NCI-H1930 (cell line): ENCODE measurements at places on chromosomes 2 and 18.

- no peak for DNase-seq
Observed at GRCh38 chr2:95345081-95345562, 48.0 kb downstream of the KCNIP3 start.

- no peak for DNase-seq
Observed at GRCh38 chr2:18440141-18440661, 120.3 kb downstream of the RDH14 start.

- no peak for DNase-seq
Observed at GRCh38 chr18:76805221-76805620, 17.1 kb upstream of the ZNF236 start.

DNA sequence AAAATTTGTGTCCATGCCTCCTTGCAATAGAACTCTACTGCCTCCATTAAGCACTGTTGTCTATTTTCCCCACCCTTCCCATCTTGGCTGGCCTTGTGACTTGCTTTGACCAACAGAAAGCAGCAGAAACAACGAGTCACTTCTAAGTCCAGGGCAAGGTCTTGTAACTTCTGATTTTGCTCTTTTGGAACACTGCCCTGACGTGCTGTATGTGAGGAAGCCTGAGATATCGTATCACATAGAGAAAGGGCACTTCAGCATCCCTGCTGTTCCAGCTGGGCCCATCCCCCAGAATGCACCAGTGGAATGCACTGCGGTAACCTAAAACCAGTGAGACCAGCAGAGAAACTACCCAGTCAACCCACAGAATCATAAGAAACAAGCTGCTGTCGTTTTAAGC lies 28.1 kb downstream of the NCKAP1 start:
- no peak for DNase-seq

DNA sequence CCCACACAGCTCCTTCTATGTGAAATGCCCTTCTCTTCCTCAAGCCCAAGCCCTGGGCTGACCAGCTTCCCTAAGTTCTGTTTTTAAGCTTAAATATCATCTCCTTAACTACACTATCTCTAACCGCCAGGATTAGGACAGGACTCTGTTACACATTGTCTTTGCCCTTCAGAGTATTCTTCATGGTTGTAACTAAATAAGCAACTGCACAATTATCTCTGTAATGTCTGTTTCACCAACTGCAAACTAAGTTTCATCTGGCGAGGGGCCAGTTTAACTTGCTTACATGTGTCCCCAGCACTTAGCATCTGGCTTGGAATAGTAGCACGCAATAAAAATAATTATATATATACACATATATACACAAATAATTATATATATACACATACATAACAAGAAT lies 1.1 kb upstream of the ERMN start:
- no peak for DNase-seq

DNA sequence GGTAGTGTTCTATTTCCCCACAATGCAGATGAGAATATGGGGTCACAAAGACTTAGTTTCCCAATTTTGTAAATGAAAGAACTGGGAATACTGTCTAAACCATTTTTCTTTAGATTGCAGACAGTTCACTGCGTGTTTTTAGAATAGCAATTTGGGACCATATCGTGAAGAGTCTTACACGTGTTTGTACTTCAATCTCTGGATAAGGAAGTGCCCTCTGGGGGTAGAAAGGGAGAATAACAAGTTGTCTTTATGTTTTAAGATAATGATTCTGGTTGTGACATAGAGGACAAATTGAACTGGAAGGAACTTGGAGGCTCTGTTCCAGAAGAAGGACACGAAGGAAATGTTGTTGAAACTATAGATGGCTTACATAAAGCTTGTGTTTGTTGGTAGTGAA lies 457.7 kb downstream of the CBLN2 start:
- DNase-seq = no peak

DNA sequence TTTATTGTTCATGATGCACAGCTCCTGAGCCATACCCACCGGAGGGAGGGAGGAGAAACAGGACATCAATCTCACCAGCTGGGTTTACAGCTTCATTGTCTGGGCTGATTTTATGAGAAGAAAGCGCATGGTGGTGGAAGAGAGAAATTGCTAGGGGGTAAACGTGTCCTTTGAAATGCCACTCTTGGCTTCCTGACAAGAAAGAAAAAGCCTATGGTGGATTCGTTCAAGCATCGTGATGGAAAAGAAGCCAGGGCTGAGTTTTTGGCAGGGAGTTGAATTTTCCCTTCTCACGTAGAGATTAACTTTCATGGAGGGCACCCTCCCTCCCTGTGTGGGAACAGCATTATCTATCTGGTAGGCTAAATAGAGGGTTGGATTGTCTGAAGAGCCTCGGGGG lies 502.0 kb downstream of the SLC4A3 start:
- no peak for DNase-seq

DNA sequence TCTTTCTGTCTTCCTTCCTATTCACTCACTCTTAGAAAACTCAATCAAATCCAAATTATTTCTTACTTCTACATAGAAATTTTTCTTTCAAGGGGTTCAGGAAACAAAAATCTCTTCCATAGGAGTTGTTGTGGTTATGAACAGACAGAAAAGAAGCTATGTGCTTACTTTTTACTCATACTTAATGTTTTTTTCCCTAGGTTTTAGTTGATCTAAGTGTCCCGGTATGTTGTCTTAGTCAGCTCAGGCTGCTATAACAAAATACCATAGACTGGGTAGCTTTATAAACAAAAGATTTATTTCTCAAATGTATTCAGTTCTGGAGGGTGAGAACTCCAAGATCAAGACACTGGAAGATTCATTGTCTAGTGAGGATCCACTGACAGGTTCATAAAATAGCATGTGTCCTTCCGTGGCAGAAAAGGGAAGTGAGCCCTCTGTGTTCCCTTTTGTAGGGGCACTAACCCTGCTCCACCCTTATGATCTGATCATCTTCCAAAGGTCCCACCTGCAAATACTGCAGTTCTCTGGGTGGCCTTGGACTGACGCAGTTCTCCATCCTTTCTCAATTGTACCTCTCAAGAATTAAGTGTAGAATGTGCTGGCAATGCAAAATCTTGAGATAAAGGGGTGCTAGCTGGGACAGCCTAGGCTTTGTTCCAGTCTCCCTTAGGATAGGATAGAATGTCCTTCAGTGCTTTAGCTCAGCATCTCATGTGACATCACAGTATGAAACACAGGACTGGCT lies 14.4 kb upstream of the VRK2 start:
- DNase-seq = no peak

DNA sequence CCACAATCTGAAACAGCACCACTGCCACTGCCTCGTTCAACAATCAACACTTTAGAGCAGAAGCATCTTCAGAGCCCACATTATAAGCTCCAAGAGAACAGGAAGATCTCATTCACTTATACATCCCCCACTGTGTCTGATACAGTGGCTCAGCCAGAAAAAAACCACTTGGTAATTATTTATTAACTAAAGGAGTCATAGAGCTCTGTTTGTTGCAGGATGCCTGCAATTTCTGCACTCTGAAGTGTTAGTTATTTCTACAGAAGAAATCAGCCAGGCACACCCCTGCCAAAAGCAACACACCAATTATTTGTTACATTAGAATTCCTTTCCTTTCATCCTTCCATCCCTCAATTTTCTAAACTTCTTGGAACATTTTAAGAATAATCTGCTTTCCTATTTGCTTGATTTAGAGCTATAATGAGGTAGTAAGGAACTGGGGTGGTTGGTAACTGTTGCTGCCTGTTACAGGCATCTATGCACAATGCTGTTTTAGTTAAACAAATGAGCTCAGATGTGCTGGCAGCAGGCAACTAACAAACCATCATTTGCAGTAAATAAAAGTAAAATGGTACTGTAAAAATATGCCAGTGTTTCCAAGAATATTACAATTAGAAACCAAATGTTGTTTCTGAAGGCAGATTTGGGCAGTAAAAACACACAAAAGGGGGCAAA lies 59.9 kb downstream of the DYM start:
- no peak for DNase-seq

GRCh38 chr2:54941248-54941984 lies 108.8 kb downstream of the RTN4 start:
- no peak for DNase-seq

DNA sequence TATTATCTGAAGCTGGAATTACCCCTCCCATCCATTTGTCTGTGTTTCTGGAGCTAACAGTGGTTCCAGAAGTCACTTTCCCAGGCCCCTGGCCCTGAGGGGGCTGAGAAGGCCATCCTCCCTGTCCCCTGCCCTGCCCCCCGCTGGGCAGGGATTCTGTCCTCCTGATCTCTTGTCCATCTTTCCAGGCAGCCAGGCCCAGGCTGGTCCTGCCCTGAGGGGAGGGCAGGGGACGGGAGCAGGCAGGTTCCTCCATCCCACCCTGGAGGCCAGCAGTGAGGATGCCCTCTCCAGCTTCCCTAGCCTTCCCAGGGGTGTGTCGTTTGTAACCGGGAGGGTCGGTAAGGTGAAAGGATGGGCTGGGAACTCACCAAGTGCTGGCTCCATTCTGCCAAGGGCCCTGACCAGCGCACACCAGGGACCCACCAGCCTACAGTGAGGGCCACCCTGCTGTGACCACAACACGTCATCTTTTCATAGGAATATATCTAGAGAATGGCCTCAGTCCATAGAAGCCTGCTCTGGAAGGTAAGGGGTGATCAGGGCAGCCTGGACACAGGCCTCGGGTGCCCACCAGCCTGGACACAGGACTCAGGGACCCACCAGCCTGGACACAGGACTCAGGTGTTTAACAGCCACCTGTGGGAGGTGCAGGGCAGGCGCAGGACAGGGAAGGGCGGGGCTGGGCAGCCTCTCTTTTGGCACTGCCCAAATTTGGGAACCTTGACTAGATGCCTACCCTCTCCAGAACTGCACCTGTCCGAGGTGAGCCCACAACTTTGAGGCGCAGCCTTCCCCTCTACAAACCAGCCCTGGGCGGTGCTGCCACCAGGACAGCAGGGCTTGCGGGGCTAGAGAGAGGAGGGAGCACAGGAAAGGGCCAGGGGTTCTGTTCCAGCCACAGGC lies 35.8 kb upstream of the GPC1 start:
- DNase-seq = no peak

DNA sequence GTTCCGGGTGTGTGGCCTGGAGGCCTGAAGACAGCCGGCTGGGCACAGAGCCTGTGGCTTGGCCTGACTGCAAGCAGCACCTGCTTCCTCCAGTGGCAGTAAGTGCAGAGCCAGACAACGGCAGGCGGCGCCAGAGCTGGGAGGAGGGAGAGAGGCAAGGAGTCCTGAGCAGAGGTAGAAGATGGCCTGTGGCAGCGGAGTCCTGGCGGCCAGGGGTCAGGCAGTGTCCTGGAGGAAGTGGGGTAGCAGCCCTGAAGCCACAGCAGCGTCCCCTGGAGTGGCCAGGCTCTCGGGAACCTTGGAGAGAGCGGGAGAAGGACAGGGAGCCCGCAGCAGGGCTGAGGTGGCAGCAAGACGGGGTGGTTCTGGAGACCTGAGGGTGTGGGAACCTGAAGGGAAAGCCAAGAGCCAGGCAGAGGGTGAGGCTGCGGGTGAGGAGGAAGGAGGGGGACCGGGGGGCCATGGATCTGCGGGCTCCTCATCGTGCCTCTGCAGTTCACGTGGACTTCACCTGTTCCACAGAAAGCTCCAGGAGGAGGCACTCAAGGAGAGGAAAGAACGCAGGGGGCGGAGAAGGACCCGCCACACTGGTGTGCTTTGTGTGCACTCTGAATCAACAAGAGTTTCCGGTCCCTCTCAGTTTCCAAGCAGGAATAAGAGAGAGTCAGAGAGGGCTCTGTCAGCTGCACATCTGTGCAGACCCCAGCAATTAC lies 85.9 kb downstream of the USP40 start:
- DNase-seq = no peak

GRCh38 chr18:24346254-24346653 lies 51.4 kb downstream of the OSBPL1A start:
- DNase-seq = no peak

DNA sequence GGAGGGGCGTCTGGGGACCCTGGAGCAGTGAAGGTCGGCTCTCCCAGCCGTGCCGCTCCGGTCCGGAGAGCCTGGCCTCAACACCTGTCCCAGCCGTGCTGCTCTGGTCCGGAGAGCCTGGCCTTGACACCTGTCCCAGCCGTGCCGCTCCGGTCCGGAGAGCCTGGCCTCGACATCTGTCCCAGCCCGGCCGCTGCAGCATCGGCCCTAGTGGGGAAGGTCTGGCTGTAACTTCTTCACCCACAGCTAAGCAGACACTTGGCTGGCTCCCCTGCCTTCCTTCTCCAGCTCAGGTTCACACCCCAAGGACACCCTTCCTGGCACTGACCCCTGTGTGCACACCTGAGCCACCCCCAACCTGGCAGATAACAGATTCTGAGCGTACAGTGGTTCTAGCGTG lies 4.6 kb downstream of the KCNG2 start:
- DNase-seq = no peak

GRCh38 chr2:175576270-175576669 lies 394.8 kb upstream of the ATP5MC3 start:
- DNase-seq = no peak

- DNase-seq = no peak
Observed at GRCh38 chr2:120829633-120830025, 94.0 kb downstream of the GLI2 start.

GRCh38 chr2:12168354-12168753 lies 421.9 kb downstream of the LPIN1 start:
- no peak for DNase-seq

- DNase-seq = no peak
Observed at GRCh38 chr2:224638301-224638823, 53.2 kb upstream of the CUL3 start.

GRCh38 chr2:109126501-109126860 lies 2.5 kb upstream of the SH3RF3 start:
- DNase-seq = no peak

GRCh38 chr2:132009874-132010521 lies 151.8 kb downstream of the ANKRD30BL start:
- DNase-seq = no peak

DNA sequence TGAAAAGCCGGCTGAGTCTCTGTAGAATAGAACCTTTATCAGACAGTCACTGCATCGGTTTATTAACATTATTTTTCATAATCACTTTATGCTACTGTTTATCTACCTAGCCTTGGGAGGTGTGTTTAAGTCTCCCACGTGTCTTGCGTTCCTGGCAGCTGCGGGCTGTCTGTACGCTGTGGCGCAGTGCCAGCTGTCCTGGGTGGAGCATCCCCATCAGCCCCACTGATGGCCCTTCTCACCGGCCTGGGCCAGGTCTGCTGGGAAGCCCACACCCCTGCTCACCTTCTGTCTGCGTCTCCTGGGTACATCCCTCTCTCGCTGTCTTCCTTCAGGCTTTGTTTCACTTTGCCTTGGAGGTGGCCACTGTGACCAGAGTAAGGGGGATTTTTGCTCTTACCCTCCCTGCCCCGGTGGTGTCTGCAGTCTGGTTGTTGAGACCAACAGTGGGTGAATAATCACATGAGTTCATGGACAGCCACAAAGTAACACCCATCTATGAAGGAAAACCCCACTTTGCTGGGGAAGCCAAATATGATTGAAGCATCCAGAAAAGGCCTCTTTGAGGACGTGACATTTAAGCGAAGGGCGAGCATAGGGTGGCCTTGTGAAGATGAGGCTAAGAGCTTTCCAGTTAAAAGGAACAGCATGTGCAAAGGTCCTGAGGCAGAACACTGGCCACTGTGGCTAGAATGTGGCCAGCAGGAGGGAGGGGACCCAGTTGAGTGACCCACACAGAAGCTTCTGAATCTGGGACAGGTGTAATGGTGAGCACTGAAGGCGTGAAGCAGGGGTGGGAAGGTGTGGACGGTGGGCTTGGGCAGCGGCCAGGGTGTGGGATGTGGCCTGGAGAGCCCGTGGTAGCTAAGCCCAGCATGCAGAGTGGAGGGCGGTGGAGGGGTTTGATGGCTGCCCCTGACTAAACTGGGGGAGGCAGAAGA lies 41.7 kb downstream of the RAMP1 start:
- DNase-seq = no peak
